ENCODE measurements at places on chromosomes 12 and 14.

- DNase-seq = no peak
Measured at GRCh38 chr14:67766035-67766680, 50.2 kb downstream of the ZFYVE26 start.

DNA sequence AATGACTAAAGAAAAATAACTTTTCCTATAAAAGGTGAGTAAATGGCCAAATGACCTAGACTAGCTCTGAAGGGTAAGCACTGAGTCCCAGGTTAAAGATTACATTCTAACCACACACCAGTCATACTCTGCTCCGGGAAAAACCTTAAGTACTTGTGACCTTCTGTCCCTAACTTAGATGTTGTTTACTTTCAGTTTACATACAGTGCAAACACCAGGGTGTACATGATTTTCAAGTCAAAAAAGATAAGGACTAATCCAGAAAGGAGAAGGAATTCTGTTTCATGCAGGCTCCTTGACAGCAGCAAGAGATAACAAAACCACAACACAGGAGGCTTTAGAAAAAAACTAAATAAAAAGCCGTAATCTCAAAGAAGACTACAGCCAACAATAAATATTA lies 174.2 kb downstream of the PPM1H start:
- no peak for DNase-seq

- no peak for DNase-seq
Measured at GRCh38 chr14:59161561-59162175, 26.8 kb upstream of the DAAM1 start.

GRCh38 chr12:123004287-123004686 lies 23.8 kb downstream of the ARL6IP4 start:
- no peak for DNase-seq

DNA sequence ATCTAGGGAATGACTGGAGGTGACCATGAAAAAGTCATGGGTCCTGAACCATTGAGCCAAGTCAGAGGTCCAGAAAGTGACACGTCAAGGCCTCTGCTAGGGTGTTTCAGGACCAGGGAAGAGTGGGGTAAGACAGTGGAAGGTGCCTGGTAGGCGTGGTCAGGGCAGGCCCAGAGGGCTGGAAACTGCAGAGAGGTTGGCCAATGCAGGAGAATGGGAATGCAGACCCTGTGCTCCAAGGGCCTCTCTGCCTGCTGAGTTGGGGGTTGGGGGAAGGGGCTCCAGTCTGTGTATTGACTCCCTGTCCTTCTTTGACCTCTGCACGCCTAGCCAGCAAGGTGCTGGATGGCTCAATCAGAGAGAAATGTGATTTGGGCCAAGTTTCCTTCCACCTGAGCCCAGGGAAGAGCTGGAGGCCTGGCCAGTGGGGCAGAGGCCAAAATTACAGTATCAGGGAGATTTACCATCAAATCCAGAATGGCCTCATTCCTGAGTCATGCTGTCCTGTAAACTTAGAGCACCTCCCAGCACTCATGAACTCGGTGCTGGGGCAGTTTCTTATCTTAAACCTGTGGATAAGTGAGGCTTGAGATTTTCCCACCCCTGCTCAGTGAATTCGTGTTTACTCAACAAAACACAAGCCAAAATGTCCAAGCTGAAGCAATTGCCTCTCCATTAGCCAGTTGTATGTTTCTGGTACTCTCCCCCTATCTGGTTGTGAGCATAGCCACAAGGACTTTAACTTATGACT lies 24.4 kb downstream of the IRF2BPL start:
- no peak for DNase-seq

DNA sequence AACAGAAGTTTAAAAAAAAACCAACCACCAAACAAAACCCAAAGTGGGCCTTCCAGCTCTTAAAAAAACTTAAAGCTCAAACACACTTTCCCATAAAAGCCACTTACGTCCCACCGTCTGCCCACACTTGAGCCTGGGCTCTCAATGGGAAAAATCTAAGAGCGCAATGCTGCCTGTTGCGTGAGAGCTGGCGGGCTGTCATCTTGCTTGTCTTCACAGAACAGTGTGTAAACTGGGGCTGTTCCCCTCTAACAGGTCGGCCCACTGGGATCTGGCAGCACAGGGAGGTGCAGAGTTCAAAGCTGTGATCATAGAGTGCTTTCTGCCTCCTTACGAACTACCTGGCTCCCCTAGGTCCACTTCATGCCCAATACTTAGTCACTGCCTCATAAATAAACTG lies 80.0 kb downstream of the DICER1 start:
- DNase-seq = no peak

- no peak for DNase-seq
Measured at GRCh38 chr12:6068227-6068626, 56.2 kb downstream of the VWF start.

DNA sequence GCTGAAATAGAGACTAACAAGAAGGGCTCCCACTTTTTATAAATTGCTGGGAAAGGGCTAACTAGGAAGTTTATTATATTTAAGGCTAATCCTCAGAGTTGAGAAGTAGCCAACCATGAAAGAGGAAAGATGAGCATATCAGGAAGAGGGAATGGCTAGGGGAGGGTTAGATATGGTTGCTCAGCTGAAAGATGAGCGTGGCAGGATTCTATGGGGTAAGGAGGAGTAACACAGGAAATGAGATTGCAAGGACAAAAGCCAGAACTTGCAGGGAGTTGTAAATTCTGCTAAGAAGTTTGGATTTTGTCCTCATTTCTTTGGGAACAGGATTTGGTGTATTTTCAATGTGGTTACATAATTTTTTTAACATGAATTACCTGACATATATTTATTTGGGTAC lies 127.4 kb upstream of the ATP2B1 start:
- DNase-seq = no peak

DNA sequence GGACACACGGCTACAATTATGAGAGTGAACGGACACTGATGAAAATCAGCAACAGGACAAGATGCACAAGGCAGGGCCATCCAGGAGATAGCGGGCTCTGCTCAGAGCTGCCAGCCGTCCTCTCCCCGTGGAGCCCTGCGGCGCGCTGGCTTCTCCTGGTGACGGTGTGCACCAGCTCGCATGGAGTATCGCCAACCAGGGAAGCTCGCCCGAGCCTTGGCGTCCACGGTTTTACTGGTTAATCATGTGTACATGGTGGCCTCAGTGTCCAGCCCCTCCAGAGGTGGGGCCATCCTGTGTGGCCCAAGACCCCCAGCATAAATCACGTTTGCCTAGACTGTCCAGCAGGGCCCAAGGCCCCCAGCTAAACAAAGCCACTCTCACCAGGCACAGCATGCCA lies 31.2 kb upstream of the DYNC1H1 start:
- peak; percentile 46 for DNase-seq

DNA sequence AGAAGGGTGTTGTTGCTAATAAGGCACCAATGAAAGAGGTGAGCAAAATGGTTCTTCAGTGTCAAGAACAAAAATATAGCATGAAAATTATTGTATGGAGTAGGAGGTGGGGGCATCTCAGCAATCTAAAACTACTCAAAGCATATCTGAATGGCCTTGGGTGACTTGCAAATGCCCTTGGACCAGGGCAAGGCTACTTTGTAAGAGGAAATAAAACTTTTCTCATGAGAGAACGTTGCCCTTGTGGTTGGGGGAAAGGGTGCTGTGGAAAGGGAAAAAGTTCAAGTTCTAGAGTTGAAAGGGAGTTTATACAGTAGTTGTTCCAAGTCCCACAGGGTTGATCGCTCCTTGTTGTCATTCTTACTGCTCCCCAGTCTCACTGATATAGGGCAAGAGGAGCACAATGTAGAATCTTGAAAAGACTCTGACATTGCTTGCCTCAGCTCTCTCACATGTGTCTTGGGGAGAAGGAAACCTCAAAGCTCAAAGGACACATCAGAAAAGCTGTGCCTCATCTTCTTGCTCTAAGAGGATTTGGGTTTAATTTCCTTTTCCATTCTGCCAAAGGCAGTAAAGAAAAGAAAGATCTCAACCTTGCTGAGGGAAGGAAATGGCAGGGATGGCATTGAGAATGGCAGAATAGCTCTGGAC lies 270.5 kb downstream of the DUSP6 start:
- DNase-seq = no peak

- DNase-seq = no peak
Measured at GRCh38 chr12:93317227-93317626, 60.5 kb upstream of the NUDT4 start.

GRCh38 chr12:105462831-105463230 lies 132.3 kb downstream of the C12orf75 start:
- DNase-seq = no peak

- DNase-seq = no peak
Measured at GRCh38 chr12:6224550-6224949, 24.4 kb downstream of the CD9 start.

GRCh38 chr12:11158885-11159444 lies 12.0 kb upstream of the SMIM10L1 start:
- DNase-seq = no peak

- no peak for DNase-seq
Measured at GRCh38 chr12:114347861-114348260, 58.1 kb downstream of the TBX5 start.

DNA sequence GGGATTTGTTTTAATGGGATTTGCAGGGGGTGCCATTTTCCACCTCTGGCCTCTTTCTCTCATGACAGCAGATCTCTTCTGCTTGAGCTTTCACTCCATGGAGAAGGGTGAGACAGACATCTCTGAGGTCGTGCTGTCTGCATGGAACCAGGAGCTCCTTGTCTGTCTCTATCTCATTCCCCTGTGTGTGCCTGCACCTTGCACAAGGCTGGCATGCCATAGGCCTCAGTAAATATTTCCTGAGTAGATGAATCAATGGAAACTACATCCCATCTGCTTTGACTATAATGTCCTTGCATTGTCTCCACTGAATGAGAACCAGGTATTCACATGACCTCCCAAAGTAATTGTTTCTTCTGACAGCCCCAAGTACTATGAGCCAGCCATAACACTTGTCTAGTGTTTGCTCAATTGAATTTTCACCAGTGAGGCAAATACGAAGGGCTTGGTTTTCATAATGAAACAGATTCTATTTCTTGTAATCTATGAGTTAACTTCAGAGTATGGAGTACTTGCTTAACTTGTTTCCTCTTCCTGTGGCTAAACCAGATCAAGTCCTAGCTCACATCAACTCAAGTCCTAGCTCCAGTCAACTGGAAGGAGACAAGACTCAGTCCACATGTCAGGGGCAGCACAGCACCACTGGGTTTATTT lies 32.3 kb downstream of the KCNK13 start:
- DNase-seq = no peak

GRCh38 chr12:130617219-130617618 lies 98.9 kb downstream of the RIMBP2 start:
- DNase-seq = no peak

GRCh38 chr12:23049180-23049579 lies 424.2 kb downstream of the ETNK1 start:
- no peak for DNase-seq

GRCh38 chr14:73170686-73171085 lies 34.4 kb downstream of the PSEN1 start:
- DNase-seq = no peak

DNA sequence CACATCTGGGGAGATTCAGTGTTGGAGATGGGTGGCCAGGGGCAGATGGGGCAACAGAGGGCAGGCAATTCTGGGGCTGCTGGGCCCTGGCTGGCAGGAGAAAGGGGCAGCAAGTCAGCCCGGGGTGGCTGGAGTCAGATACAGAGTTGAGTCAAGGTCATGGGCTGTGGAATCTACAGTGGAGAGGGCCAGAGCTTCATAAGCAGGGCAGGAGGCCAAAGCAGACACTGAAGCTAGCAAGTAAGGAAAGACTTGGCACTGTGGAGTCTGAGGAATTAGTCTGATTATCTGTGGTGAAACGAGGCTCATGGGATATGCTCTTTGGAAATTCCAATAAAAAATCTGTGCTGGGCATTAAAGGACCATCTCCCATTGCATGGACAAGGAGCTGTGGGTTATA lies 95.5 kb downstream of the TMX1 start:
- no peak for DNase-seq

DNA sequence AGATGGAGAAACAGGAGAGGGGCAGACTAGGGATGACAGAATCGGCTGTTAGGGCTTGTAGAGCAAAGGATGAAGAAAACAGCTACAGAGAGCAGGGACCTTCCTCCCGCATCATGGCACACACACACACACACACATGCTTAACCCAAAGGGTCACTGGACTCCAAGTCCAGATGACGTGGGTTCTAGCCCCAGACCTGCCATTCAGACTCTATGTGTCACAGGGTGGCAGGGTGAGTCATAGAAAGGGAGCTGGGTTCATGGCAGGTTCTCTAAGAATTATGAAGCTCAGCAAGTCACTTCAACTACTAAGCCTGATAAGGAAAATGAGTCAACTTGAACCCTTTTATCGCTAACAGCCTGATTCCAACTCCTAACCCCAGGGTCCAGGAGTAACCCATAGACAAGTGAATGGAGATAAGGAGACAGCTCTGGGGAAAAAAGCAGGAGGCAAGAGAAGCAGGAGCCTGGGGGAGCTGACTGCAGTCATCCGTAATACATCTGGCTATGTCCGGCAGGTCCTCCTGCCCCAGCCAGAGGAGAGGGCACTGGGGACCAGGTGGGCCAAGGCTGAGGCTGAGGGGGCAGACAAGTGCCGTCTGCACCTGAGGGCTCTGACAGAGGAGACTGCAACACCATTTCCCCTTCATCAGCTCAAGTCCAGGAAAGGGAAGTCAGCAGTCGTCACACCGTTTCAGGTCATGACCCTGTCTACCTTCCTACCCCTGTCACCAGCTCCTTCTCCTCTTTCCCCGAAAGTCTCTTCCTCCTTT lies 3.6 kb upstream of the TNFRSF1A start:
- DNase-seq = peak; percentile 77

GRCh38 chr14:61555056-61555838 lies 140.1 kb upstream of the HIF1A start:
- DNase-seq = no peak

- no peak for DNase-seq
Measured at GRCh38 chr12:4874671-4875070, 35.0 kb upstream of the KCNA1 start.

DNA sequence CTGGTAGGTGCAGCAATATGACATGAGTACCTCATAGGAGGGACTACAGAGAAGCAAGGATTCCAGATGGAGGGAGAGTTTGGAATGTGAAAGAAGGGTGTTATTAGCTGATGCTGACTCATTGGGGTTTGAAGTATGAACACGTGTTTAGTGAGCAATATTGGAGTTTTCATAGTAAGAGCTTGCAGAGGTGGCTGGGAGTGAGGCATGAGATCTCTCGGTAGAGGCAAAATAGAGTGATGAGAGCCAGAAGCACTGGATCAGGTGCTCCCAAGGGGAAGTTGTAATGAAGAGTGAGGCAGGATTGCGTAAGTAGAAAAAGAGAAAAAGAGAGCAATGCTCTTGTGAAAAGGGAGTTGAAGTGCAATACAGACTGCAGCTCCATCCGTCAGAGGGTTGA lies 42.1 kb downstream of the MGST1 start:
- DNase-seq = no peak

- DNase-seq = no peak
Measured at GRCh38 chr12:117660896-117661295, 299.5 kb upstream of the NOS1 start.

- no peak for DNase-seq
Measured at GRCh38 chr12:73947326-73948026, 590.2 kb upstream of the ATXN7L3B start.

DNA sequence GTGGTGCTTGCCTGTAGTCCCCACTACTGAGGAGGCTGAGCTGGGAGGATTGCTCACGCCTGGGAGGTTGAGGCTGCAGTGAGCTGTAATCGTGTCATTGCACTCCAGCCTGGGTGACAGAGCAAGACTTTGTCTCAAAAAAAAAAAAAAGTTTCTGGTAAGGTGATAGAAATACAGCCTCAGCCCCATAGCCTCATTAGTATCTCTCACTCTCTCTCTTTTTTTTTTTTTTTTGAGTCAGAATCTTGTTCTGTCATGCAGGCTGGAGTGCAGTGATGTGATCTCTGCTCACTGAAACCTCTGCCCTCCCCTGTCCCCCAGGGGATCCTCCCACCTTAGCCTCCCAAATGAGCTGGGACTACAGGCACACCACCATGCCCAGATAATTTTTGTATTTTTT lies 19.2 kb downstream of the MTHFD1 start:
- no peak for DNase-seq

All from activated effector memory CD4-positive, alpha-beta T cell treated with anti-CD3 and anti-CD28 coated beads, Interleukin-2, amount 50 U/mL, for 16 hours (primary cell).